Activated T-cell treated with anti-CD3 and anti-CD28 coated beads, Interleukin-2, amount 50 U/mL, for 48 hours (primary cell): ENCODE measurements at places on chromosomes 2 and 18.
A peak's percentile ranks its signal among the peaks of the same experiment; 100 is the strongest.

DNA sequence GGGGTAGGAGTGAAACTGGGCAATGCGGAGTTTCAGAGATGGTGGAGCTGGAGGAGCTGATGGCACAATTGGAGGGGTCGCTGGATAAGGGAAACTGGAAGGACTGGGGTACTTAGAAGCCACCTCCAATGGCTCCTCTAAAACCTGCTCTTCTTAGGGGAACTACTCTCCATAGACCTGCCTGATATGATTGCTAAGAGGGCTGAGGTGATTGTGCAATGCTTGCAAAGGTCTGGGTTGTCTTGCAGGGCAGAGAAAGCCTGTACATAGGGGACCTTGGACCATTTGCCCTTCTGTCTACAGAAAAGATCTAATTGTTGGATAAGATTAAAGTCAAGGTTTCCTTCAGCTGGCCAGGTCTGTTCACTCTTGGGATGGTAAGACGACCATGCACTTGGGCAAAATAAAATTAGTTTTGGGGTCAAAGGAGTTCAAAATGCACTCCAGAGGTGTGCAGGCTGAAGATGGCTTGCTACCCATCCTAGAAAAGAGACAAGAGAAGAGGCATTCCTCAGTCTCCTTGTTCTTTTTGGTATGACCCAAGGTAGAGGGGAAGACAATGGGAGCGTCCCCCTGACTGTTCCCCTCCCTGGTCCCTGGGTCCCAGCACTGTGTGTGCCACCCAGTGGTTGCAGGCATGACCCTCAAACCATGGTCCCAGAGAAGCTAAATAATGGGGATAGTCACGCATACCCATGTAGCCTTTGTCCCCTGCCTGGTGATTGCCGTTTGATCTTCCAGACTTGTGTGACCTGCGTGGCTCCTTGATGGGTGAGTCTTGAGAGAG, 41.1 kb downstream of the STK17B start:
- peak; percentile 55 for DNase-seq

DNA sequence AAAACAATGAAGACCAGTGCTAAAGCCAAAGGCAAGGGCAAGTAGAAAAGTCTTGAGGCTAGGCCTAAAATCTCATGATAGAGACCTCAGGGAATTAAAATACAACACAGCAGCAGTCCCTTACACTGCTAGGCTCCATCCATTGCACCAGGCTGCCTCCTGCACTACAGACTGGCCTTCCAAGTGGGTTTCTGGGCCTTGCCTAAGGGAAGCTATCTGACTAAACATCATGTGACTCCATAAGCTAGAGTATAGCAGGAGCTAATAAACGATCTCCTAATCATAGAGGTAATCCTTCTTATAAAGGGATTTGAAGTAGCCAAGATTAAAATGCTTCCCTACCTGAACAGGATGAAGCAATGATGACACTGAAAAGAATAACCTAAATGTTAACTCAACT, 77.6 kb upstream of the NFU1 start:
- DNase-seq: no peak

GRCh38 chr2:28403370-28403956, 10.8 kb downstream of the FOSL2 start:
- no peak for DNase-seq

DNA sequence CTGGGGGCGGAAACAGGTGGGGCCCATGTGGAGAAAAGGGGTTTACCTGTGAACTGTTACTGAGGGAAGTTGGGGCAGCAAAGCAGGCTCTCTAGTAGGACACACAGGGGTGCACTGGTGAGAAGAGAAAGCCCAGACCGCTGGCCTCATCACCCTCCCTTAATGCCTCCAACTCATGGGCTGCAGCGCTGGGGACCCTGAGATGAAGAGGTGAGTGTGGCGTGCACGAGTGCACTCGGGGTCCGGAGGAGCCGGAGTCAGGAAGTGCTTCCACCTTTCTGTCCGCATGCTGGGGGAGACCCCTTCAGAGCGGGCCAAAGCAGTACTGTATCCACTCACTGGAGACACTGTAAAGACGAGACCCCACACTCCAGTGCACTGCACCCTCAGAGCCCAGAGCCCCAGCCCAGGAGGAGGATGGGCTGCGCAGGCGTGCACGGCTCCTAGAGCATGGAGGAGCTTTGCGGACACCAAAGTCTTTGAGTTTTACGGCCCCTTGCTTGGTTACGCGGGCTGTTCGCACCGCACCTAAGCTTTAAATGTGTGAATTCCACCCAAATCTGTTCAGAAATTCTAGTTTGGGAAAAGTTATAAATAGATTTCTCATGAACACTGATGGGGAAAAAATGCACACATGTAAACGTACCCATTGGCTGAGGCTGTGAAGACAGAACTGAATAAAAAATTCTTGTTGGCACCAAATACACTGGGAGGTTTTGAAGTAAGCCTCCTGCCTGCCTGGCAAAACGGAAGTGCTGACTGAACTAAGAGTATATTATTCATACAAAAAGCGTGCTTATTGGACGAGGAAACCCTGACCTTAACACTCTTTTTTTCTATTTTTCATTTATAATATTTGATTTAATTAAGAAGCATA, 45.4 kb upstream of the PPP4R1 start:
- DNase-seq: no peak

DNA sequence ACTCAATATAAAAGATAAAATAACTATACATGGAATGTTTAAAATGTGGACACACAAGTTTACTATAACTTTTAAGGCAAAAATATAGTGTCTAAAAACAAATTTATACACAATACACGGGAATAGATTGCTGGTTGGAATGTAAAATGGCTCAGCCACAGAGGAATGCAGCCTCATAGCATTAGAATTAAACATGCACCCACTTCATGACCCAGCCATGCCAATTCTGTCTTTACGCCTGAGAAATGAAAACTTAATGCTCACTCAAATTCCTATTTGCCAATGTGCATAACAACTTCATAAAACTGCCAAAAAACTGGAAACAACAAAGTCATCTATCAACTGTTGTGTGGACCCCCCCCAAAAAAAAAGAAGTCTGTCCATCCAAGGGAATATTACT, 1006.6 kb upstream of the POU3F3 start:
- no peak for DNase-seq
